ENCODE measurements at places on chromosomes 1 and 21.

- no peak for DNase-seq
These were observed 68.8 kb downstream of the FBXO2 start for GRCh38 chr1:11585389-11585788.

DNA sequence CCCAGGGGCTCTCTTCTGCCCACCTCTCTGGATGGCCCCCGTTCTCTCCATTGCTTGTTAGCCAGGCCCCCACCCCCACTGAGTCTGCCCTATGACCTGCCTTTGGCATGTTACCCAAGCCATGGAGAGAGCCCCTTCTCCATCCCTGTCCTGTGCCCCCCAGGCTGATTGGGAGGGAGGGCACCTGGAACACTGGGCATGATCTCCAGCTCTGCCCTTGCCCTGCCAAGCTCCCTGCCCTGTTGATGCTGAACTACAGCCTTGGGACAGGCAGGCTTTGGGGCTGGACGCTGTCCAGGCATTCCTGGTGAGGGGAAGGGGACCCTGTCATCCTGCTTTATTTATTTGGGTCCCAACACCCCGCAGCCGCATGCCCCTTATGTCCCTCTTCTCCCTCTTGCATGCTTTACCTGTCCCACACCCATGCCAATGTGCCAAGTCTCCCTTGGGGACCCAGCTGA, 10.7 kb downstream of the TRIM46 start:
- DNase-seq: no peak

GRCh38 chr1:232435729-232436128, 194.2 kb downstream of the SIPA1L2 start:
- DNase-seq: no peak

DNA sequence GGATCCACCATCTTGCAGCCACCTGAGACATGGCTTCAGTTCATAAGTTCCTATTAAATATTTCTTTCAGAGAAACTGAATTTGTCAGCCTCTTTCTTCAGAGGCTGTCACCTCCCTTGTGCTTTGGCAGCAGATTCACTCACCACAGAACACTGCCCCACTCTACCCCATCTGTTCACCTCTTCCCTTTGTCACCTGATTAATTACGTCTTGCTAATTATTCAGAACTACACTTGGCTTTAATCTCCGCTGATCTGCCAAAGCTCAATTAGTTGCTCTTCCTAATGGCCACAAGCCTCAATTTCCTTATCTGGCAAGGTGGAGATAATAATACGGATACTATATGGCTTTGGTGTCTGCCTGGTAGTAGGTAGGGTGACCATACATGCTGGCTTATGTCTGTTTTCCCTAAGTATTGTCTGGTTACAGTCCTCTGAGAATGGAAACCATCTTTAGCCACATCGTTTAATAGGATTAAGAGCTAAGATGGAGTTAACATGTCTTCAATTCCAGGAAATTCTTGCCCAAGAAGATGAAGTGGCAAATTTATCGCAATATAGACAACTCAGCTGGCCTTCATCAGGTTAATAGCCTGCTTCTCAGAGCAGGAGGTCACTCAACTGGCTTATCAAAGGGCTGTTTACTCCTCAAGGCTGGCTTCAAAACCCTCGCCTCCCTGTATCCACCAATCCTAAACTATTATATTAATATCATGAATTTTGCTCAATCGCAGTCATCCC, 58.2 kb upstream of the ADAR start:
- DNase-seq: no peak

- no peak for DNase-seq
These were observed 111.0 kb downstream of the GDAP2 start for GRCh38 chr1:117818456-117818855.

DNA sequence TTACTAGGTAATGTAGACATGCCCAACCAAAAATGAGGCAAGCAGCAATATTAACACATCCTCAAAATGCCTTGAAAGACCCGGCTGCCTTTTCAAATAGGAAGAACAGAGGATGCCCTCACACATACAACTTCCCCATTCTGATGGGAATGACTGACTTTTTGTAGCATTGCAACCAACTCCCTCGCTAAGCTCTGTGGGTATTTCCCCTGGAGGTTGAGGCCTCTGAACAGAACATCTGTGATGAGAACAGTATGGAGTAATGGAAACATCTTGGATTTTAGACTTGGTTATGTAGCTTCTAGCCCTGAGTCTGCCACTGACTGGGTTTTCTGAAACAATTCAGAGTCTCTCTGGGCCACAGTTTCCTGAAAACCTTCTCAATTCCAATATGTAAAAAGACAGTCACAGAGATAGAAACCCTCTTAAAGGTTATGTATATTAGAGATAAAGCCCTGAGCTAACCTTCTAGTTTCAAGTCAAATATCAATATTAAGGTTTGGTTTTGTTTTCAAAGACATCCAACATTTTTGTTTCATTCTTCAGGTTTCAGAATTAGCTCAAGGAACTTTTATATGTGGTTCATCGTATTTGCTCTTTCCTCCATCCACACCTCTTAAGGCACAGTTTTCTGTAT, 311.5 kb downstream of the SETD4 start:
- no peak for DNase-seq

GRCh38 chr1:77282866-77283539, 1.2 kb downstream of the AK5 start:
- peak; percentile 47 for DNase-seq
